ENCODE measurements at places on chromosomes 6 and 20. TPM values are rescaled to one million over a fixed set of nuclear protein-coding genes. Genes with fewer than 3 reads are reported as not detected.

- DNase-seq, result no peak
Measured at GRCh38 chr6:63683071-63683603, 47.5 kb downstream of the PHF3 start.

GRCh38 chr6:160137130-160137988 lies 15.7 kb downstream of the SLC22A1 start:
- DNase-seq, result no peak

GRCh38 chr6:121925024-121925423 lies 474.4 kb upstream of the HSF2 start:
- no peak for DNase-seq

DNA sequence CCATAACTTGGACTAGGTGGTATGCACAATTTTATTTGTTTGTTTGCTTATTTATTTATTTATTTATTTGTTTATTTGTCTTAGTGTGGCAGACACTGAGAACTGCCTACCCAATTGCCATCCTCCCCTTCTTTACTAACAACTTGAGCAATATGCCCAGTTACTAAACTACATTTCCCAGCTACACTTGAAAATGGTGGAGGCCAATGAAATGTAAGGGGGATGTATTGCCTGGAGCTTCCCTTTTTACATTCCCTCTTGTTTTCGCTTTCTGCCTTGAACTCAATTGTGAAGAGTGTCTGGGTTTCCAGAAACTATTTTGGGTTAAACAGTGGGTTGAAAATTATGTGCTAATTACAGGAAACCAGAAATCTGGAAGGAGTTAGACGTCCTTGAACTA lies 152.7 kb upstream of the FKBP1C start:
- DNase-seq, result no peak

DNA sequence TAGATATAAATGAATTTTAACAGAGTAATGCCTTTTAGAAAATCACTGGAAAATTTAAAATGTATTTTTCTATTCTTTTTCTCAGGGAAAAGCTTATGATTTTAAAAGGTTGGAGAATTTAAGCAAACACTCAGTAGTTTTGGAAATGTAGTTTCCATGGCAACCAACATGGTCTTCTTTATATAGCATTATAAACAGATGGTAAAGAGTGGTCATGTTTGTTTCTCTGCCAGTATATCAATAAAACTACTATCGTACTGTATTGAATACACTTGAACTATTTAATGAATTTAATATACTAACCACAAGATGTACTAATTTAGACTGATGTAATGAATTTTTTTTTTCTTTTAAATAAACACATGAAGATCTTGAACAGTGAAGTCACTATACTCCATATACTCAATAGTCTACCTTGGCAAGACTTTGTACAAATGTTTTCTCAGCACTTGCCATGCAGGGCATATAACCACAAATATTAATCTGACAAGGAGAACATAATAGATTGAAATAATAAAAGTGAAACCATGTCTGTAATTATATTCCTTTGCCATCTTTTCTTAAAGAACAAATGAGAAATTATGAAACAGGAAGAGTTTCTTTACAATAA lies 105.5 kb downstream of the PDSS2 start:
- no peak for DNase-seq

DNA sequence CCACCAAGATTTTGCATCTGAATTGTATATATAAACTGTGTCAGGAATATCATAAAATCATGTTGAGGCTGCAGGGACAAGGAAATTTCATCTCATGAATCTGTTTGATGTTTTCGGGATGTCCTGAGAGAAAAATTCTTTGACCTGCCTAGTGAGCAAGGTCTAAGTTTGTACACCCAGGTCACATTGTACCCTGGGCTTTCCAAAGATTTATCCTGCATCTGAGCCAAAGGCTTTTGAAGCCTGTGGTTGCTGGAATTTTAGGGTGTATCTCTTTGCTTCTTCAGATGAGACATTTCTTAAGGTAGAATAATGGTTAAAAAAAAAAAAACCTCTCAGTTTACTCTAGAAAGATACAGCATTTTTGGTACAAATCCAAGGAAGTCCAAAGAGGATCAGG lies 63.3 kb downstream of the FOXO3 start:
- DNase-seq, result no peak

DNA sequence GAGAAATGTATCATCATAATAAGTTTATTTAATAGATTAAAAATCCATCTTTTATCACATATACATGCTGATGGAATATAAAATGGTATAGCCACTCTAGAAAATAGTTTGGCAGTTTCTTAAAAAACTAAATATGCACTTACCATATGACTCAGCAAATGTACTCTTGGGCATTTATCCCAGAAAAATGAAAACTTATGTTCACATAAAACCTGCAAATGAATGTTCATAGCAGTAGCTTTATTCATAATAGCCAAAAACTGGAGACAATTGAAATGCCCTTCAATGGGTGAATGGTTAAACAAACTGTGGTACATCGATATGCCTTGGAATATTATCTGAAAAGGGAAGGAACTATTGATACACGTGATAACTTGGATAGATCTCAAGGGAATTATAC lies 6.4 kb upstream of the NCOA7 start:
- DNase-seq, result no peak

GRCh38 chr20:57993716-57994431 lies 234.6 kb downstream of the ANKRD60 start:
- no peak for DNase-seq

DNA sequence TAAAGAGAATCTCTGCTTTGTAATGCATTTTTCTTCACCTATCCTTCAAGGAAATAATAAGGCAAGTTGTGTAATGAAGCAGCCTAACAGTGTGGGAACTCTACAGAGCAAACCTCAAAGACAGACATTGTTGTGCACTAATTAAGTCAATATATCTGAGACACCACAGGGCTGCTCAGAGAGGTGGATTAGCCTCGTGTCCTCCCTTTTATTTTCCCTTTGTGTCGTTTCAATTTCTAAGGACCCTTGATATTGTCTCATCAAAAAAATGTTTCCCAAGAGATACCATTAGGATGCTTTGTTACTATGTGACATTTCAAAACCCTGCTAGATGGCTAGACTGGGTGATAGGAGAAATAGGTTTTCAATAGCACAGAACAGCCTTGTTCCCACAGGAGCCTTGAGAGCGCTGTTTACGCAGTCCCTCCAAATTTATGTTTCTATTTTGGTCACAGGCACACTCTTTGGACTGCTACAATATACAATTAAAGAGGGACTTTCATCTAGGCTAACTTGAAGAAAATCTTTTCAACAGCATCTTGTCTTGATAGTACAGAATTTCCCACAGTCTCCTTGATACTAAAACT lies 23.1 kb downstream of the UBE3D start:
- no peak for DNase-seq

LGSN gene
- total RNA-seq, result not detected

C20orf141 gene
- not detected for total RNA-seq

ZNF165 gene
- total RNA-seq, result 1.6 TPM

GPR63 gene
- 1.4 TPM for total RNA-seq

KCNK16 gene
- total RNA-seq, result not detected

MCHR2 gene
- not detected for total RNA-seq

All from ureter (tissue), 1 donor.